ENCODE measurements at places on chromosomes 7 and 10.

- no peak for DNase-seq
Measured at GRCh38 chr7:104415700-104416099, 87.3 kb downstream of the LHFPL3 start.

DNA sequence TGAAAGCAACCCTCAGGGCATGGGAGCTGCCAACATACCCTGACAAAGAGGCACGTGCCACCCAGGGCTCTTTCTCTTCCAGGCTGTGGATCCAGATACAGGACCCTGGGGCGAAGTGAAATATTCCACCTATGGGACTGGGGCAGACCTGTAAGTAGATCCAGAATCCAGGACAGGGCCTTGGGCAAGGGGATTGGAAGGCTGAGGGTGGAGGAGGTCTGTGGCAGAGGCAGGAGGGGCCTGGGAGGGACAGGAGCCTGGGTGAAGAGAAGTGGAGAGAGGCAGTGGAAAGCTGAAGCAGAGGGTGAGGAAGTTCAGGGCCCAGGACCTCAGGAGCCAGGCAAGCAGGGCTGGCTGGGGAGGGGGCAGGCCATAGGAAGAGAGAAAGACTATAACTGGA lies 13.8 kb downstream of the LRIT2 start:
- DNase-seq, result no peak

DNA sequence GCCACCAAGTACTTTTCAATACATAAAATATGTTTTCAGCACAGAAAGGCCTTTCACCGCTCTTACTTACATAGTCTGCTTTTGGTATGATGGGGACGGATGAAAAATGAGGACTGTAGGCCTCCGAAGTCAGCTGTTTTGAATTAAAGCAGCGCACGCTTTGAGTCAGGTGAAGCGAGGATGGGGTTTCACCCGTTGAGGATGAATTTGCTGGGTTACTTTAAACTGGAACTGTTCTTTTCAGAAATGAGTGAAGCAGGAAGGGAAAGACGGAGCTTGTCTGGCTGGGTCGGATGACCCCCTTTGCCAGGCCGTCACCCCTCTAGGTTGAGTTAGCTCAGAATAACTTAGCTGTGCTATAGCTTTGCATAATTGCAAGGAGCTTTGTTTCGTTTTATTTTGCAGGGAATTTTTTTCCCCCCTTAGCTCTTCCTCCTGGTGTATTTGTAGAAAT lies 40.0 kb downstream of the CUX1 start:
- no peak for DNase-seq

- DNase-seq, result no peak
Measured at GRCh38 chr10:58017719-58018367, 249.9 kb downstream of the IPMK start.

GRCh38 chr7:22008087-22008486 lies 62.4 kb upstream of the CDCA7L start:
- DNase-seq, result no peak

- no peak for DNase-seq
Measured at GRCh38 chr10:44049301-44050015, 335.4 kb downstream of the CXCL12 start.

GRCh38 chr10:124689911-124690498 lies 54.2 kb downstream of the FAM53B start:
- no peak for DNase-seq

GRCh38 chr7:140686921-140687320 lies 9.6 kb upstream of the NDUFB2 start:
- DNase-seq, result no peak

GRCh38 chr10:5960070-5960972 lies 17.0 kb downstream of the IL15RA start:
- DNase-seq, result no peak

DNA sequence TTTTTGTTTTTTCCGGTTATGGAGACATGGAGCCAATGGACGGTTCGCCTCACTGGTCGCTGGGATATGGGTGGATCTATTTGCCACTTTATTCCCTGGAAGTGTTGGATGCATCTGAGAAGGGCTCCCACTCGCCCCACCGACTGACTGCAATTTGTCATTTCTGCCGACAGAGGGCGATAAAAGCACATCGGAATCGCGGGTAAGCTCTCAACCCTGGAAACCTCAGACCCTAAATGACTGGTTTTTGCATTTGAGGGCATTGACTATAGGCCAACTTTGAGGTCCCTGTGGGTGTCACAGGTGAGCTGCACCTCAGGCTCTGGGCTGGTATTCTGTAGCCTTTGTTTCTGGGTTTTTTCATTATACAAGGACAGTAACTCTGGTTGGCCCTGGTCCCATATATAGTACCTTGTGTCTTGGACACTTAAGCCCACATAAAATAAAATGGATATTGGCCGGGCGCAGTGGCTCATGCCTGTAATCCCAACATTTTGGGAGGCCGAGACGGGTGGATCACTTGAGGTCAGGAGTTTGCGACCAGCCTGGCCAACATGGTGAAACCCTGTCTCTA lies 11.9 kb upstream of the OPALIN start:
- peak; percentile 48 for DNase-seq

GRCh38 chr10:58653139-58653538 lies 140.5 kb downstream of the BICC1 start:
- no peak for DNase-seq

DNA sequence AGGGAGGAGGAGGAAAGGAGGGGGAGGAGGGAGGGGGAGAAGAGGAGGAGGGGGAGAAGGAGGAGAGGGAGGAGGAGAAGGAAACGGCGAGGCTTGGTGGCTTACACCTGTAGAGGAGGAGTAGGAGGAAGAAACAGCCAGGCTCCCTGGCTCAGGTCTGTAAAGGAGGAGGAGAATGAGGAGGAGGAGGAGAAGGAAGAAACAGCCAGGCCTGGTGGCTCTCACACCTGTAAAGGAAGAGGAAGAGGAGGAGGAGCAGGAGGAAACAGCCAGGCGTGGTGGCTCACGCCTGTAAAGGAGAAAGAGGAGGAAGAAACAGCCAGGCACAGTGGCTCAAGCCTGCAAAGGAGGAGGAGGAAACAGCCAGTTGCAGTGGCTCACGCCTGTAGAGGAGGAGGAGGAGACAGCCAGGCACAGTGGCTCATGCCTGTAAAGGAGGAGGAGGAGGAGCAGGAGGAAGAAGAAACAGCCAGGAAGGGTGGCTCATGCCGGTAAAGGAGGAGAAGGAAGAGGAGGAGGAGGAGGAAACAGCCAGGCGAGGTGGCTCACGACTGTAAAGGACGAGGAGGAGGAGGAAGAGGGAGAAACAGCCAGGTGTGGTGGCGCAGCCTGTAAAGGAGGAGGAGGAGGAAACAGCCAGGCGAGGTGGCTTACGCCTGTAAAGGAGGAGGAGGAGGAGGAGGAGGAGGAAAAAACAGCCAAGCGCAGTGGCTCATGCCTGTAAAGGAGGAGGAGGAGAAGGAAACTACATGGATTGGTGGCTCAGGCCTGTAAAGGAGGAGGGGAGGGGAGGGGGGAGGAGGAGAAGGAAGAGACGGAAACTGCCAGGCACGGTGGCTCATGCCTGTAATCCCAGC lies 14.9 kb upstream of the CRCP start:
- DNase-seq, result peak; percentile 85

GRCh38 chr10:91464500-91464899 lies 54.4 kb downstream of the HECTD2 start:
- DNase-seq, result no peak

DNA sequence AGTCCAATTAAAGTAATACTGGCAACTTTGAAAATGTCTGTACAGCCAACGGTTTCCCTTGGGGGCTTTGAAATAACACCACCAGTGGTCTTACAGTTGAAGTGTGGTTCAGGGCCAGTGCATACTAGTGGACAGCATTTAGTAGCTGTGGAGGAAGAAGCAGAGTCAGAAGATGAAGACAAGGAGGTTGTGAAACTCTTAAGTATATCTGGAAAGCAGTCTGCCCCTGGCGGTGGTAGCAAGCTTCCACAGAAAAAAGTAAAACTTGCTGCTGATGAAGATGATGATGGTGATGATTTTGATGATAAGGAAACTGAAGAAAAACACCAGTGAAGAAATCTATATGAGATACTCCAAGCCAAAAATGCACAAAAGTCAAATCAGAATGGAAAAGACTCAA lies 72.2 kb downstream of the ZNF783 start:
- DNase-seq, result no peak

- no peak for DNase-seq
Measured at GRCh38 chr10:105068497-105068896, 427.4 kb downstream of the SORCS3 start.

DNA sequence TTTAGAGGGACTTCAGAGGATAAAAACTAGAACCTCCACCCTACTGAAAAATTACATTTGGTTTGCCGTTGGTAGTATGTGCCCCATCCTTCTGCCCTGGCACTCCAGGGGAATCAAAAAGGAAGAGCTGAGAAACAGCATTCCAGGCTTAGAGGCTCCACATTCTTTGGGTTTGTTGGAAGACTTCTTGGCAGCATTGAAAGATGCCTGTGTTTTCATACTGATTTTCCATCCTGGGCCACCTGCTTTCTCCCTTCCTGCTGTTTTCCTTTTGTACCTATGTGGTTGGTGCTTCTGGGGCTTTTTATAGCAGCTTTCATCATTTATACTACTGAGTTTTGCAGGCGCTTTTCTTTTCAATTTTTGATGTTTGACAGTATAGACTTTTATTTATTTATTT lies 61.7 kb downstream of the AUTS2 start:
- DNase-seq, result no peak

All from mucosa of descending colon (tissue), 3 donors.